WTC11 (cell line): ENCODE measurements at places on chromosomes 12 and 14.

DNA sequence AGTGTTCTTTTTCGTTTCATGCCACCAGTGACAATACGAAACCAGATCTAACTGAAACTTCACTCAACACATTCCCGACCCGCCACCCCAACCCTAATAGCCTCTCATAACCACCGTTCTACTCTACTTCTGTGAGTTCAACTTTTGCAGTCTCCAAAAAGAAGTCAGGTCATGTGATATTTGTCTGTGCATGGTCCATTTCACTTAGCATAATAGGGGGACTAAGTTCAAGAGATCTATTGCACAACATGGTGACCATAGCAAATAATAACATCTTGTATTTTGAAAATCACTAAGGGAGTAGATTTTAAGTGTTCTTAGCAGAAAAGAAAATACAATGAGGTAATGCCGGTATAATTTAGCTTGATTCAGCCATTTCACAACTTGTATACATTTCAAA lies 376.4 kb downstream of the DIO2 start:
- H3K4me1 ChIP-seq: no peaks in the 10 kb centered on the region
- no peak for DNase-seq
- no peak overlapping the region for H3K4me3 ChIP-seq
- peaks cover 3% of the 10 kb centered on the region; the same call in 1 of the 2 replicates for H3K36me3 ChIP-seq

DNA sequence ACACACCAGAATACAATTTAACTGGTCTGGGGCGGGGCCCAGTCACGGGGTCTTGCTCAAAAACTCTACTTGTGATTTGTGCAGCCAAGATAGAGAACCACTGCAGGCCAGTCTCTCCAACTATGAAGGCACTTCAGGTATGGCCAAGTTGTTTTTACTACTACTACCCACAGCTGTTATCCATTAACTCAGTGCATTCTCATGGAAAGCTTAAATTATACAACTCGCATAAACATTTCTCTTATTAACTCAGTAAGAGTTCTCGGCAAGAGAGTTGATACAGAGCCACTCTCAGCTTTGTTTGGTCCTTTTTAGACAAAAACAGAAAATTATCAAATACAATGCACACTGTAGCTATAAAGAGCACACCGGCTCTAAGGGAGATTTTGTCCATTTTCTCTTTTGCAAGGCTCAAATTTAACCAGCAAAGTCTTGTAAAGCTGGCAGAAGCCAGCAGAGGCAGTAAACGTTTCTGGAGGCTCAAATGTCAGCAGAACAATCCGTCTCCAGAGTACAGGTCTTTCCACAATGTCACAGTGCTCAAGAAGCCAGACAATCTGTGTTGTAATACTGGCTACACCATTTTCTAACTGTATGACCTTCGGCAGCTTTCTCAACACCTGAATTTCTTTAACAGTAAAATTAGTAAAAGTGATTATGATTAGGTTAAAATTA lies 85.9 kb downstream of the PTGER2 start:
- no peak for DNase-seq
- peaks cover 4% of the 10 kb centered on the region; the same call in 1 of the 2 replicates for H3K36me3 ChIP-seq
- H3K27me3 ChIP-seq: no peaks in the 10 kb centered on the region; the same call in 1 of the 2 replicates

DNA sequence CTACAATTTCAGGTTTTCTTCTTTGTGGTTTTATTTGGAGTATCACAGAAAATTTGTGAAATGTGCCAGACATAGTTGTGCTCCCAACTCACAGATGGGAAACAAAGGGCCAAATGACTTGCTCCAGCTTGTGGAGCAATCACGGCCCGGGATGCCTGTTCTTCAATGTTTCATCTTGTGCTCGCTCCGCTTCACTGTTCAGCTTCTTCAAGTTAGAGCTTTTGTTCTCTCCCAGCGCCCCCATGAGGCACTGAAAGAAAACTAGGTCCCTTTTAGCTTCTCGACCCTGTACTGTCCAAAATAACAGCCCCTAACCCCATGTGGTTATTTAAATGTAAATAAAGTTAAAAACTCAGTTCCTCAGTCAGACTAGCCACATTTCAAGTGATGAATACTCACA lies 187.9 kb upstream of the STXBP6 start:
- DNase-seq: peak; percentile 53
- no peaks in the 10 kb centered on the region for H3K36me3 ChIP-seq
- peaks cover 28% of the 10 kb centered on the region for H3K4me1 ChIP-seq
- H3K4me3 ChIP-seq: peak overlapping the region; percentile 33

DNA sequence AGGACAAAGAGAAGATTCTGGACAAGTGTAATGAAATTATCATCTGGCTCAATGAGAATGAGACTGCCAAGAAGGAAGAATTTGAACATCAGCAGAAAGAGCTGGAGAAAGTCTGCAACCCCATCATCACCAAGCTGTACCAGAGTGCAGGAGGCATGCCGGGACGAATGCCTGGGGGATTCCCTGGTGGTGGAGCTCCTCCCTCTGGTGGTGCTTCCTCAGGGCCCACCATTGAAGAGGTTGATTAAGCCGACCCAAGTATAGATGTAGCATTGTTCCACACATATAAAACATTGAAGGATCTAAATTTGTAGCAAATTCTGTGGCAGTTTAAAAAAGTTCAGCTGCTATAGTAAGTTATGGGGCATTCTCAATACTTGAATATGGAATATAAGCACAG lies 174.3 kb upstream of the CCND2 start:
- H3K4me1 ChIP-seq: peaks cover 10% of the 10 kb centered on the region; the same call in 1 of the 2 replicates
- no peaks in the 10 kb centered on the region for H3K36me3 ChIP-seq
- H3K4me3 ChIP-seq: no peak overlapping the region
- H3K27ac ChIP-seq: no peak overlapping the region
- H3K27me3 ChIP-seq: no peaks in the 10 kb centered on the region

GRCh38 chr14:69428289-69428998 lies 30.0 kb downstream of the SLC39A9 start:
- no peak overlapping the region for H3K4me3 ChIP-seq
- no peak overlapping the region for H3K27ac ChIP-seq
- peaks cover 20% of the 10 kb centered on the region for H3K36me3 ChIP-seq

DNA sequence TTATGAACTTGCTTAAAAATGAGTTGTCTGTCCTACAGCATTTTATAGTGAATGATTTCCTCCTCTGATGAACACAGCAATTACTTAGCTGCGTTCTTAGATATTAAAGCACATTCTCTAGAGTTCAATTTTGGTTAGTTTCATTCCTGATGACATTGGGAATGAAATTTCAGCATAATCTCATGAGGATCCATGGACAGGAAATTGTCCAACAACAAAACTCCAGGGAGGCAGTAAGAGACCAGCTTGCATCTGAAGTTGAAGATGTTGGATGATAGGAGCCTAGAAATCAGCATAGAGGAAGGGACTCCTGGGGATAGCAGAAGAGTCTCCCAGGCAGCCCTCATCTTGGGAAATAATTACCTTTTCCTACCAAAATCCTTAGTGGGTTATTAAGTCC lies 128.7 kb upstream of the RAP1B start:
- peaks cover 6% of the 10 kb centered on the region for H3K36me3 ChIP-seq
- H3K27ac ChIP-seq: no peak overlapping the region
- no peak for DNase-seq
- peaks cover 12% of the 10 kb centered on the region for H3K4me1 ChIP-seq

DNA sequence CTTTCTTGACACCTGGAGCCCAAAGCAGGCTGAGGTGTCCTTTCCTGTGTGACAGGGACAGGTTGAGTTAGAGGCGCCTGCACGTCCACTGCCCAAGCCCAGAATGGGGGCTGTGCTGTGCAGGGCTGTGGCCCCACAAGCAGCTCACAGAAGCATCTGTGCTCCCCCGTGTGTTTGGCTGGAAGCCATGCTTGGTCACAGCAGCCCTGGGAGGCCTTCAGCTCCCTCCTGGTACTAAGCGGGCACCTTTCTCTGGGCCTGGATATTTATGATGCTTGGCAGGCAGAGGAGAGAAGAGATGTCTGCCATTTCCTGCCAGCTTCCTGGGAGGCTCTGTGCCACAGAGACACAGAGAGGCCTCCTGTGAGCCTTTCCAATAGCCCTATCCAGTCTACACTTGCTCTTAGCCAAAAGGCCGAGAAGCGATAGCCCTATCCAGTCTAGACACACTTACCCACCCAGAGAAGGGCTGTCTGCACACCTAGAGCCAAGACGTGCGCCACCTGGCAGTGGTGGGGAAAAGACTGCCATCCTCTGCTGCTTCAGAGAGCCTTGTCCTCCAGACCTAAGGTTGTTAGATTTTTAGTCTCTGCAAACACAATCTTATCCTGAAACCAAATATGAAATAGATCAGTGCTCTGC lies 117.4 kb downstream of the GCH1 start:
- no peaks in the 10 kb centered on the region for H3K36me3 ChIP-seq
- H3K4me1 ChIP-seq: peaks cover 8% of the 10 kb centered on the region
- H3K27me3 ChIP-seq: no peaks in the 10 kb centered on the region
- no peak overlapping the region for H3K27ac ChIP-seq
- no peak for DNase-seq

GRCh38 chr12:130504110-130504839 lies 166.6 kb downstream of the PIWIL1 start:
- no peak overlapping the region for H3K27ac ChIP-seq
- H3K4me3 ChIP-seq: no peak overlapping the region

- no peaks in the 10 kb centered on the region for H3K36me3 ChIP-seq
- DNase-seq: no peak
- H3K4me1 ChIP-seq: peaks cover 30% of the 10 kb centered on the region
- H3K27me3 ChIP-seq: no peaks in the 10 kb centered on the region
Measured at GRCh38 chr12:7719946-7720730, 8.9 kb downstream of the DPPA3 start.

GRCh38 chr12:52369809-52370208 lies 2.5 kb upstream of the KRT85 start:
- H3K27ac ChIP-seq: no peak overlapping the region
- DNase-seq: no peak
- no peak overlapping the region for H3K4me3 ChIP-seq
- H3K36me3 ChIP-seq: no peaks in the 10 kb centered on the region

DNA sequence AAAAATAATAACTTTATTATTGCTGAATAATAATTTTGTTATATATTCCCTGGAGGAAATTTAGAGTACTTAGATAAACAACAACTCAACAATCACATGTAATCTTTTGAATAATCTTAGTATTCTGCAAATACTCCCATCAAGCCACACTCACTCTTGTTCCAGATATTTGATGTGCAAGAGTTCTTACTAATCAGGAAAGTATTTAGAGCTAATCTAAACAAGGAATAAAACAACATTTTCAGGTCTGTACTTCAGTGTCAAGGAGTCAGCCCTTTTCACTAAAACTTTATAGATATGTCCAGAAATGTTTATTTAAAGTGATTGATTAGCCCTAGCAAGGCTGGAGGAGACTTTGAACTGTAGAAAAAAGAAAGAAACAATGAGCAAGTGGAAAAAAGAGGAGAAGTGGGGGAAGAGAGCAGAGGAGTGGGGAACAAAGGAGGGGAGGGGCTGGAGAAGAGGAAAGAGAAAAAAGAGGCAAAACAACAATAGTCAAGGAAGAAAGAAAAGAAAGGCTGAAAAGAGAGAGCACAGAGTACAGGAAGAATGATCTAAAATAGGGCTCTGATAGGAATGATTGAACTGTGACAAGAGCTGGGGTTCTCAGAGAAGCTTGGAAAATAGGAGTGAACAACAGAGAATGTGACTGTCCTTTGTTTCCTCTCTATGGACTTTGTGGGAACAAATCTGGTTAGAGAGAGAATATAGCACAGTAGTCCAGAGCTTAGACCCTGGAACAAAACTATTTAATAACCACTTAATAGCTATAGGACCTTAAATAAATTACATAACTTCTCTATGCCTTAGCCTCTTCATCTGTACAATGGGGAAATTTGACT lies 238.7 kb downstream of the AKAP6 start:
- DNase-seq: no peak
- peaks cover 2% of the 10 kb centered on the region for H3K4me1 ChIP-seq
- no peaks in the 10 kb centered on the region for H3K36me3 ChIP-seq
- no peak overlapping the region for H3K4me3 ChIP-seq
- H3K27ac ChIP-seq: no peak overlapping the region

DNA sequence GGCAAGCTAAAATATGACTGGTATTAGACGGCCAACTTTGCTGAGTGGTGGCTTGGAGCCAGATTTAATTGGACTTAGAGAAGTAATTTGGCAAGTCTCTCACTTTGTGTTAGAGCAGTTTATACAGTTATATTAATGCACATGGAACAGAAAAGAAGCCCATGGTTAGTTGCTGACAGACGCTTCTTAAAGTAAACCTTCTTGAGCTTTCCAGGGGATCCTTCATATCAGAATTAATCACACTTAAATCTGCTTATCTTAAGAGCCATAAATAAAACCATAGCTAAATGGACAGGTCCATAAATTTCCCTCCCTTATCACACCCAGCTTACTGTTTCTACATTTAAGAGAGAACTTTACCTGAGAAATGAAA lies 9.6 kb downstream of the GSG1 start:
- no peak overlapping the region for H3K27ac ChIP-seq
- DNase-seq: no peak
- no peaks in the 10 kb centered on the region for H3K27me3 ChIP-seq
- H3K36me3 ChIP-seq: no peaks in the 10 kb centered on the region

- no peaks in the 10 kb centered on the region for H3K27me3 ChIP-seq
- H3K4me3 ChIP-seq: no peak overlapping the region; the same call in 1 of the 2 replicates
- peaks cover 22% of the 10 kb centered on the region for H3K4me1 ChIP-seq
- no peaks in the 10 kb centered on the region for H3K36me3 ChIP-seq
- DNase-seq: peak; percentile 60
Measured at GRCh38 chr12:52442600-52443061, 8.5 kb upstream of the KRT75 start.

DNA sequence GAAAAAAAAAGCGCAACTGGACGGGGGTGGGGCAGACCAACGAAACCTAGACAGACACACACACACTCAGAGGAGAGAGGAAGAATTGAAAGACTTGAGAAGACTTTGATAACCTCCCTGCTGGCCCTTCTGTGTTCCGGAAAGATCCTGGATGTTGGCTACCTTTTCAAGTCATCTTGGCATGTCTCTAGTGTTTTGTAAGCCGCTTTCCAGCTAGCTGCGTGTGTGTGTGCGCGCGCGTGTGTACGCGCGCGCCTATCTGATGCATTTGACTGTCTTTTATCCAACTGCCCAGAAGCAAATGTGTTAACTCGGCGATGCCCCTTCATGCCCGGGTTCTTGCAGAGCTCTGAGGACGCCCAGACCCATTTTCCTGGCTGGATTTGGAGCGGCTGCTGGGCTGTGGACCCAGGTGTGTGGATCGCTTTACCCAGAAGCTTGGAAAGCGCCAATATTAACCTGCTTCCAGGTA lies 664 bp downstream of the LRFN5 start:
- peaks cover 41% of the 10 kb centered on the region for H3K4me1 ChIP-seq
- H3K27me3 ChIP-seq: peaks cover 41% of the 10 kb centered on the region
- peak; percentile 12 for DNase-seq

GRCh38 chr14:85308531-85309300 lies 221.2 kb upstream of the FLRT2 start:
- peaks cover 21% of the 10 kb centered on the region for H3K4me1 ChIP-seq
- H3K4me3 ChIP-seq: no peak overlapping the region
- DNase-seq: no peak
- H3K27me3 ChIP-seq: no peaks in the 10 kb centered on the region
- H3K27ac ChIP-seq: no peak overlapping the region

- no peak overlapping the region for H3K27ac ChIP-seq
- no peak overlapping the region for H3K4me3 ChIP-seq
- peaks cover 25% of the 10 kb centered on the region for H3K27me3 ChIP-seq
- H3K4me1 ChIP-seq: peaks cover 53% of the 10 kb centered on the region
- H3K36me3 ChIP-seq: no peaks in the 10 kb centered on the region
Measured at GRCh38 chr12:31218203-31219025, 107.5 kb downstream of the SINHCAF start.
